ENCODE measurements at places on chromosomes 3 and 15.
A peak's percentile ranks its signal among the peaks of the same experiment; 100 is the strongest.

GRCh38 chr3:134072881-134073582 lies 43.3 kb upstream of the SLCO2A1 start:
- no peak for DNase-seq

DNA sequence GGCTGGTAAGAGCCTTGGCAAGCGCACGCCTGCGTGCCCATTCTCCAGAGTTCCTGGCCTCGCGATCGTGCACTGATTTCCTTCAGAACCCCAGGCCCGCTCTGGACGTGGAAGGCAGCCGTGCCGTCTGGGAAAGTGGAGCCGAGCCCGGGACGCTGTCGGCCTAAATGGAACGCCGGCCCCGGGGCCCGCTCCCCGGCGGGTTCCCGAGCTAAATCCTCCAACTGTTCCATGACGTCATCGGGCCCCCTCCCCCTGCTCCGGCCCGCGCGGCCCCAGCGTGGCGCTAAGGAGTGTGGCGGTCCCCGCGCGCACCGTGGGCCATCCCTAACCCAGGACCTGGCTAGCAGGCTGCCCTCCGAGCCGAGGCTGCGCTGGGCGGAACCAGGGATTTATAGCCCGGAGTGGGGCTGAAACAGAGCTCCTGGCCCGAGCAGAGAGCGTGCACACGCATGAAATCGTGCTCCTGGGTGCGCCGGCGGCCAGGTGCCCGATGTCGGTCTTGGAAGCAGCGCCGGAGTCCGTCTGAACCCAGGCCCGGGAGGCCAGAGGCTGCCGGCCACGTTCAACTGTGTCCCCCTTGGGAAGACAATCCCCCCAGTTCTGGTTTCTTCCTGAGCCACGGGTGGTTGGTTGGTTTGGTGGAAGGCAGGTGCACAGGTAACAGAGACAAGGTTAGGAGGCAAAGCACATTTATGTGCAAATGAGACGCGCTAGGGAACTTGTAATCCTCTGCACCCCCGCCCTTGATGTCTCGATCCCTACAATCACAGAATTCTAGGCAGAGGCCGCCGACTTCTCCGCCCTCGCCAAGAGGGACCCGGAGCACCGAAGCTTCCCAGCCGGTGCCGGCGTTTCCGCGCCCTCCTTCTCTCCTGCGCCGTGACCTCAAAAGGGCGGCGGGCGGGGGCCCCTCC lies 84.9 kb upstream of the ETV5 start:
- peak; percentile 73 for DNase-seq

DNA sequence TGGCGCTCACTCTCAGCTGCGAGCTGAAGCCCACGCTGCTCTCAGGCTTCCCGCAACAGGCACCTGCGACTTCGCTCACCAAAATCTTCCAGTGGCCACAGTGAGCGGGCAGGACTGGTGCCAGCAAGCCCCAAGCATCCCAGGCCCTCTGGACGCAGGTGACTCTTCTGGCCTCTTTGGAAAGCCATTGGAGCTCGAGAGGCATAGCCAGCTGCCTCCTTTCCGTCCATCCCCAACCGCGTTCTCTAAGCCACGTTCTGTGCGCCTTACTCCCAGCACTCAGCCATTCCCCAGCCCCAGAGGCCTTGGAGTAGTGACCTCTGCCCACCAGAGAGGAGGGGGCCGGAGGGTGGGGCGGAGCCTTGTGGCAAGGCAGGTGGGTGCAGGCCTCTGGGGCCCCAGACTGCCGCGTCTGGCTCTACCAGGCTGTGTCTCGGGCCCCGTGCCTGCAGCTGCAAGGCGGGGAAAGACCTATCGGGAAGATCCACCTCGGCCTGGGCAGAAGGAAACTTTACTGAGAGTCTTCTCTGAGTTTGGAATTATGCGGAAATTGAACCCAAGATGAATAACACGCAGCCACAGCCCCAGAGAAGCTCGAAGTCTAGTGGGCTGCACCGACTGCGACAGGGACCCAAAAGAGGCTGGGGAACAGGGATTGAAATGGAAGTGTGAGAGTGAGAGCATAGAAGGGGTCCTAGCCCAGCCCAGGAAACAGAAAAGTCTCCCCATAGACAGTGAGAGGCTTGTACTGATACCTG lies 3.6 kb upstream of the SOX14 start:
- no peak for DNase-seq

DNA sequence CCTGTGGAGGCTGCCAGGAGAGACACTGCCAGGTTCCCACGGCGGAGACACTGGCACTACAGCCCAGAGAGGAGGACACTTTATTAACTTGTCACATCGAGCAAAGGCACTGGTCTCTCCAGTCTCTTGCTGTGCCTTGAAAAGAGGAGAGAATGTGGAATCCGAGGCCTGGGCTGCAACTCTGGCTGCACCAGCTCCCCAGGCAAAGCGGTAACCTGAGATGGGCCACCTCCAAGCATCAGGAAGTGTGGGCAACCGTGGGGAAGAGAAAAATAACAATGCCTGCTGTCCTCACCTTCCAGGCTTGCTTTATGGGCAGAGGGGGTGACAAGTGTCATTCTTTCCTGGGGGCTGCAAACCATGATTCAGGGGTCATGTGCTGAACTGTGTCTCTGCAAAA lies 91.6 kb upstream of the RGMA start:
- no peak for DNase-seq

DNA sequence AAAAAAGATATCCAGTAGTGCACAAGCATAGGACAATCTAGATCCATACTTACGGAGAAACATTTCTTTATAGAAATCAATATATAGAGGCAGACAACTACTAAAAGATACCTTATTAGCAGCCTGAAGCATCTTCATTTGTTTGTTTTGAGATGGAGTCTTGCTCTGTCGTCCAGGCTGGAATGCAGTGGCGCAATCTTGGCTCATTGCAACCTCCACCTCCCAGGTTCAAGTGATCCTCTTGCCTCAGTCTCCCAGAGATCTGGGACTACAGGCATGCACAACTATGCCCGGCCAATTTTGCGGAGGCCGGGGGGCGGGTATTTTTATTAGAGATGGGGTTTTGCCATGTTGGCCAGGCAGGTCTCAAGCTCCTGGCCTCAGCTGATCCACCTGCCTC lies 18.3 kb upstream of the SLMAP start:
- no peak for DNase-seq

GRCh38 chr15:48031466-48031865 lies 89.3 kb upstream of the SLC24A5 start:
- DNase-seq = no peak

DNA sequence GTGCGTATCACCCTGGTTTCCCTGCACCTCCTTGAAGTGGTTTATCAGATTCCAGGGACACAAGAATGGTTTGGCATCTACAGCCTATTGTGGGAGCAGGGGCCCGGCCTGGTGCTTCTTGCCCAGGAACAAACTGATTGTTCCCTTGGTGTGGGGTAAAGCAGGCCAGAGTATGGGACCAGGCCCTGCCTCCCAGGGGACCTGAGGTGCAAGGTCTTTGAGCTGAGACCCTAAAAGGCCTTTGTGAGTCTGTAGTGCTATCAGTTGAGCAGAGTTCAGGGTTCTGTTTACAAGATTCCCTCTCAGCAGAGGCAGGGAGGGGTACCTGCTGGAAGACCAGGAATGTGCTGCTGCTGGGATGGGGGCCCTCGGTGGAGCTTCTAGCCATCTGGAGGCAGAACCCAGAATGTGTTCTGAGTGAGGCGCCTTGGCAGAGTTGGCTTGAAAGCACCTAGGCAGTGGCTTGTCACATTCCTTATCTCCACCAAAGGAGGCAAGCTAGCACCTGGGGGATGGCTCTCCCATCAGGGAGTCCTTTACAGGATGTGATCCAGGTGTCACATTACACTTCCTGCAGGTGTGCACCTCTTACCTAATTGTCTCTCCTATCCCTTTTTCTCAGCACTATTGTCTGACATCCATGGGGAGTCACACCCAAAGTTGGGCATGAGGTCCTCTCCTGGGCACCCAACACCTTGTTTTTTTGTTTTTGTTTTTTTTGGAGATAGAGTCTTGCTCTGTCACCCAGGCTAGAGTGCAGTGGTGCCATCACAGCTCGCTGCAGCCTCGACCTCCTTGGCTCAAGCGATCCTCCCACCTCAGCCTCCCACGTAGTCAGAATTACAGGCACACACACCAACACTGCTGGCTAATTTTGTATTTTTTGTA lies 13.1 kb downstream of the FLNB start:
- no peak for DNase-seq
